ENCODE measurements at places on chromosomes 5 and 9.

DNA sequence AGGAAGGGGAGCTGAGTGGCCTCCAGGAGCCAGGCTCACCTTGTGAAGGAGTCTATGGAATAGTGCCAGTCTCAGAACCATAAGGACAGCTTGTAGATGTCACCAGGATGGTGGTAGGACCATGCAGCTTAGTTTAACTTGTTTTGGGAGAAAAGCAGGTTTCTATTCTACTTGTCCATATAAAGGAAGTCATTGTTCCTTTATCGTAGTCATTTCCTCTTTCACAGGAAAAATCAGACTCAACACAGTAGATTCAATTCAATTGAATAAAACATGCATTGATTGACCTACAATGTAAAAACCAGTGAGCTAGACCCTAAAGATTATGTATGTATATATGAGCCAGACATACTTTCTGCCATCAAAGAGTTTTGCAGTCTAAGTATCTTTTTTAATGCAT lies 53.3 kb downstream of the MEGF10 start:
- no peak for DNase-seq

DNA sequence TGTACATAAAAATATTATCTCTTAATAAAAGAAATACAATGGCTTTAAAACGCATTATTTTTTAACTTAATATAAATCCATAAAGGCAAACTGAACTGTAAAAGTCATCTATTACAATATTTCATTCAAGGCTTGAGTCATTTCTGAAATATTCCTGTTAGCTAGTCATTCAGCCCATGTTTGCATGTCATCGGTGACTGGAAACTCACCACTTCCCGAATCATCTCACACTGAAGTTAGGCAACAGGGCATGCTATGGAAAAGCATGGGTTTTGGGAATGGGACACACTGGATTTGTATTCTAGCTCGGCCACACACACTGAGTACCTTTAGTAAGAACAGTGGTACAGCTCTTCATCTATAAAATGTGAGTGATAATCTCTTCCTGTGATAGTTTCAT lies 691.1 kb upstream of the C9orf72 start:
- DNase-seq: no peak

DNA sequence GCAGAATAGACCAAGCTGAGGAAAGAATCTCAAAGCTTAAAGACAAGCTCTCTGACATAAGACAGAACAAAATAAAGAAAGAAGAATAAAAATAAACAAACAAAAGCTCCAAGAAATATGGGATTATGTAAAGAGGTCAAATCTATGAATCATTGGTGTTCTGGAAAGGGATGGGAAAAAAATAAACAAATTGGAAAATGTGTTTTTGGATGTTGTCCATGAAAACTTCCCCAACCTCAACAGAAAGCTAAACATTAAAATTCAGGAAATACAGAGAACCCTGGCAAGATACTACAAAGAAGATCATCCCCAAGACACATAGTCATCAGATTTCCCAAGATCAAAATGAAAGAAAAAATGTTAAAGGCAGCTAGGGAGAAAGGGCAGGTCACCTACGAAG lies 662.0 kb upstream of the CDH18 start:
- DNase-seq: no peak

DNA sequence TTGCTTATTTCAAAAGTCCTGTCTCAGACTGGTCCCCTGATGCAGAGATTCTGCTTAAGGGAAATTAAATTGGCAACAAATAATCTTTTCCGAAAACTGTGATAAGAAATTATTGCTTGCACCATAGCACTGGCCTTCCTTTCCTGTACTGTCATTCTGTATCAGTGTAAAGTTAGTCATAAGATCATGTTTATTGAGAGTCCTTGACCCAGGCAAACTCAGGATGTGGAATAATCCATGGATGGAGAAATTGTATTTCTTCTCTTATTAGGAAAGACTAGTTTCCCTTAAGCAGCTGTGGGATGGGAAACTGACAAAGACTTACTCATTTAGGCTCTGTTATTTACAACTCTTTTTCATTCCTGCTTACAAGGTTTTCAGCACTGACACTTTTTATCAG lies 83.0 kb upstream of the RANBP6 start:
- DNase-seq: no peak

GRCh38 chr9:91683269-91683668 lies 259.6 kb upstream of the NFIL3 start:
- no peak for DNase-seq

- no peak for DNase-seq
These were observed 1849.2 kb upstream of the C9orf72 start for GRCh38 chr9:29422438-29422837.

GRCh38 chr5:25862276-25862675 lies 1176.1 kb downstream of the CDH9 start:
- no peak for DNase-seq

GRCh38 chr9:5278486-5278885 lies 26.0 kb downstream of the RLN2 start:
- DNase-seq: no peak

DNA sequence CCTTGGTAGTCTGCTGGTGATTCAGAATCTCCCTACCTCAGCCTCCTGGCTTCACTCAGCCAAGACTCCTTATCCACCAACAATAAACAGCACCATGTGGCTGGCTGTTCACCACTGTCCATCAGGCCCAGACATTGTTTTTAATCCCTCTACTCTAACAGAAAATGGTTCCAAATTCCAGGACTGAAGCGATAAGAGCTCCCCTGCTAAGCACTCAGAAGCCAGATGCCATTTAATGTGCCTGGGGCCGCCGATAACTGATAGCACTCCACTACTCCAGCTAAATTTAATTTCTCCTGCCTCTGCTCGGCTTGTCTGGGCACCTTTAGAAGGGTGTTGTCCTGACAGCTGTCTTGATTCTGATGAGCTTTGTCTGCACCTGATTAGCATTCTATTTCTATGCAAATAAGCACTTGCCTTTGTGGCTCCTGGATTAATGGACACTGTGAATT lies 47.1 kb downstream of the ZNF622 start:
- no peak for DNase-seq

DNA sequence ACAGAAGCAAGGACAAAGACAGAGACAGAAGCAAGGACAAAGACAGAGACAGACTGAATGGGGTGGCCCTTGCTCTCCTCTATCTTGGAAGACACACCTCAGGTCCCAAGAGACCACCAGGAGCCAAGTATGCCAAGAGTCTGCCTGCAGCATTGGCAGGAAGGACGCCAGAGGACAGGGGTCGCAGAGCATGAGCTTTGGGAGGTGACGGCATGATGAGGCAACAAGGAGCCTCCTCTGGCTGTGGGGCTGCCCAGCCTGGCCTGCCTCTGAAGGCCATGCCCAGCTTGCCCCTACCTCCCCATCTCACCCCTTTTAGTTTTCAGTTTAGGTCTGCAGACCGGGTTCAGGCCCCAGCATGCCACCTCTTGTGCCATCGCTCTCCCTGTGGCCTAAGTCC lies 17.6 kb downstream of the PDGFRB start:
- no peak for DNase-seq

DNA sequence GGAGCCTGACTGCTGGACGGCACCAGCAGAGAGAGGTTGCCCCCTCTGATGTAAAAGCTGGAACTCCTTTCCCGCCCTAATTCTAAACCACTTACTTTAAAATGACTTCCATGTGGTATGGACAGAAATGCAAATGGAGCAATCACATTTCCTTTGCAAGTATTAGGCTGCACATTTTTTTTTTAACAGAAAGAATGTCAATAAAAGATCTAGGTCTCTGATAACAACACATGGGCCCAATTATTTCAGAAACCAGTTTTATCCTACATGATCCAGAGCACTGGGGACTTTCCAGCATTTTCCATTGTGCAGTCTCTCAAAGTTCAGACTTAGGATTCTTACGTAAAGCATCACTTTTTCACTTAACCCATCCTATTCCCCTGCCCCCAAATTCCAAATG lies 203.7 kb downstream of the NXNL2 start:
- DNase-seq: no peak

DNA sequence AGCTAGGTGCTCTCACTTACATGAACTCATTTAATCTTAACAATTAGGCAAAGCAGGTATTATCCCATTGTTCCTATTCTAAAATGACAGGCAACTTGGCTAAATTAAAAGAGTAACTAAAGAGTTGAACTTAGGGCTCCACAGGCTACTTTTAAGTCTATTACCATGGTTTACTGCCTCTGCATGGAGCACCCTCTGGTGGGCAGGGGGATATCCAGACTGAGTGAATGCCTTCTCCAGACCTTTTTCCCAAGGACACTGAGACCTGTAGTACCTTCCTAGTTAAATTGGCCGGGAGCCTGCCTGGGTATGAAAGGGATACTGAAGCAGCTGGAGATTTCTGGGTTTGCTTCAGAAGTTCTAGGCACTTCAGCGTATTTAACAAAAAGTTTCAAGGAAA lies 238.1 kb downstream of the ELAVL2 start:
- DNase-seq: no peak

- no peak for DNase-seq
These were observed 82.8 kb downstream of the DCP2 start for GRCh38 chr5:113059232-113060040.

DNA sequence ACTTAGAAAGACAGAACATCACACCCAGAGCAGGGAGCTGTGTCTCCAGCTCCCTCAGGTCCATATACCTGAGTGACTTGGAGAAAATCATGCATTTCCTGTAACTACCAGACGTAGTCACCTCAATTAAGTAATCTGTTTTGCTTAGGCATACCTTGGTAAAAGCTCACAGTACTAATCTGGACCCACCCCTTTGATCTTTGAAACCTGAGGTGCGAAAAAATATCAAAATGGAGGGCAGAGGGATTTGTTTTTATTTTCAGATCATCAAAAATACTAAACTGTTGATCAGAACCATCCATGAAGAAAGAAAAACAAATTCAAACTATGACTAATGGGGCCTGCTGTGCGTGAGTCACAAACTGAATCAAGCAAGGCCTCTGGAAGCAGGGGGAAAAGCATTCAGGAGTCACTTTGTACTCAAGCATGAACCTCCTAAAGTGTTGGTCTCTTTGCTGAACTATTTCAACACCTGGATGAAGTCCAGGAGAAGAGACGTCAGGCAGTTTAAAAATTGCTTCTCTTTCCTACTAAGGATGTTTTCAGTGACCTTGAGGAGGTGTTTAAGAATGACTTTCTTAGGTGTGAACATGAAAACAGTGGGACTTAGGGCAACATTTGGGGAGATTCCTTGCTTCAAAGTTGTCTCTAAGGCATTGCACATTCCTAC lies 76.3 kb downstream of the MUSK start:
- no peak for DNase-seq

DNA sequence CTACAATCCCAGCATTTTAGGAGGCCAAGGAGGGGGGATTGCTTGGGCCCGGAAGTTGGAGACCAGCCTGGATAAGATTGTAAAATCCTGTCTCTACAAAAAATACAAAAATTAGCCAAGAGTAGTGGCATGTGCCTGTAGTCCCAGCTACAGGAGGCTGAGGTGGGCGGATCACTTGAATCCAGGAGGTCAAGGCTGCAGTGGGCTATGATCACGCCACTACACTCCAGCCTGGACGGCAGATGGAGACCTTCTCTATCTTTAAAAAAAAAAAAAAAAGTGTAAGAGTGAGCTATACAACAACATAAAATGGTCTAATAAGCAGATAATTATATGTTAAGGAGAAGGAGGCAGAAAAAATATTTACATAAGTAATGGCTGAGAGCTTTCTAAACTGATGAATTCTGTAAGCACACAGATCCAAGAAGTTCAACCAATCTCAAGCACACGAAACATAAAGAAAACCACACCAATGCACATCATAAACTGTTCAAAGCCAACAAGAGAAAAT lies 23.0 kb downstream of the CDC14B start:
- no peak for DNase-seq
